Dermis microvascular lymphatic vessel endothelial cell (primary cell): ENCODE measurements at places on chromosomes 5 and 9.
A peak's percentile ranks its signal among the peaks of the same experiment; 100 is the strongest.

GRCh38 chr9:13787234-13787833, 507.8 kb upstream of the MPDZ start:
- DNase-seq: peak; percentile 72

DNA sequence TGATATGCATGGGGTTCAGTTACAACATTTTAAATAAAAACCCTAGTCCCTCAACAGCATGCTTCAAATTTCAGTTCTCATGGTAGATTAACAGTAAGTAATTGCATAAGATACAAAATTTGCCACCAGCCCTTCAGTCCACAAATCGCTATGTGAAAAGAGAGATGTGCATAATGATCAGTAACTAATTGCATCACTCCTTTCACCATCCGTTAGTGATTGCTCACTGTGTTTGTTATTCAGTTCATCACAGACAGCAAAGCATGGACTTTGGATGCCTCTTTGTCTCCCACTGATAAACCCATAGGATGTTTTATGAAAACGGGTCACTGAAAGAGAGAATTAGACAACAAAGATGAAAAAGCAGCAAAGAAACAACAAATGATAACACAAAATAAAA, 103.2 kb downstream of the MCTP1 start:
- no peak for DNase-seq

GRCh38 chr9:3856592-3856991, 330.8 kb upstream of the RFX3 start:
- no peak for DNase-seq

- DNase-seq: no peak
Measured at GRCh38 chr5:124956471-124957029, 210.1 kb upstream of the ZNF608 start.

DNA sequence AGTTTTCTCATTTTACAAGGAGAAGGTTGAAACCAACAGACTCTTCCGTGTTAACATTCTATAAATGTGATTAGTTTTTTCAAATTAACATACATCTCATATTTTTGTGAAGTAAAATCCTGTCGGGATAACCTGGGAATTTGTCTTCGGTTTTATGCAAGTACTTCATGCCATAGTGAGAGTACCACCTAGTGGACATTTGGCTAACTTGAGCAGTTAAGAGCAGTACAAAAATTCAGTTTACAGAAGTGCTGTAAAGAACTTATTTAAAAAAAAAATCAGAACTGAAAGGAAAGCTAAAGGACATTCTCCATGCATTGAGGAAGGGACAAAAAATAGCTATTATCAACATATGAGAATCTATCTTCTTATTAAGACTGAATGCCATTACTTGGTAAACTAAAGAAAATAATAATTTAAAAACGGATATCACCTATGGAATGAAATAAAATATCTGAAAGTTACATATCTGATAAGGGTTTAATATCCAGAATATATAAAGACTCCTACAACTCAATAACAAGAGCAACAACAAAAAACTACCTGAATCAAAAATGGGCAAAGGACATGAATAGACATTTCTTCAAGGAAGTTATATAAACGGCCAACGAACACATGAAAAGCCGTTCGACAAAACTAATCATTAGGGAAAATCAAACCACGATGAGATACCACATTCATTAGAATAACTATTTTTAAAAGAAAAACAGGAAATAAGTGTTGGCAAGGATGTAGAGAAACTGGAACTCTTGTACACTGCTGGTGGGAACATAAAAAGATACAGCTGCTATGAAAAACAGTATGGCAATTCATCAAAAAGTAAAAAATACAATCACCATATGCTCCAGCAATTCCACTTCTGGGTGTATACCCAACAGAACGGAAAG, 117.0 kb upstream of the GNA14 start:
- peak; percentile 75 for DNase-seq

- DNase-seq: peak; percentile 92
Measured at GRCh38 chr9:14433351-14434157, 119.6 kb upstream of the NFIB start.

DNA sequence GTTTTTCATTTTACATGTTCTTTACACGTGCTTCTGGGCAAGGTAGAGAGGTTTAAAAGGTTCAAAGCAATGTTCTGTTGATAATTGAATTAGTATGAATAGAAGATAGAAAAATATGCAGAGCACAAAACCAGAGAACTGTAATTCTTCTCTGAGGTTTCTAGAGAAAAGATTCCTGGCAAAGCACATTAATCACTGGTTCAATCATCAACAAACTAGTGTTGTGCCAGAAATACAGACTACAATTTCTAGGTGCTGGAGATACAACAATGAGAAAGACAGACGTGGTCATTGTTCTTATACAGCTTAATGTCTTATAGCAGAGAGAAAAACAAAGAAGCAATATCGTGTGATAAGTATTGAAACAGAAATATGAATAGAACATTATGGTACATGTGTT, 25.5 kb downstream of the MEGF9 start:
- DNase-seq: no peak

DNA sequence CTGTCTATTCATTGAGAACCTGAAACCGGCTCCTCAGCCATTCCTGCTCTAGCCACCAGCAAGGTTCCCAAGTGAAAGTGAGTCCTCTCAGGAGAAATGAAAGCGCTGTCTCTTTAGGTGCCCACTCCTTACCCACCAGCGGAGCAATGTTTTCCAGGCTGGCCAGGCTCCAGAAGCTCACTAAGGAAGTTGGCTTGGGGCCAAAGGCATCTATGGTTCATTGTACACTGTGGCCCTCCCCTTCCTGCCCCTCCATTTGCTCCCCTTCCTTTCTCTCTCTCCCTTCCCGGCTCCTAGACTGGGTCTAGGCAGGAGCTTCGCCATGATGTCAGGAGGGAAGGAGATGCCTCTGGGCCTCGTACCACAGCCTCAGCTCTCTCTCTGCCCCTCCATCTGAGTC, 1.1 kb upstream of the GABRP start:
- peak; percentile 44 for DNase-seq

- no peak for DNase-seq
Measured at GRCh38 chr9:92455217-92455616, 27.1 kb downstream of the ASPN start.

- peak; percentile 90 for DNase-seq
Measured at GRCh38 chr5:96714951-96715451, 52.8 kb downstream of the CAST start.

DNA sequence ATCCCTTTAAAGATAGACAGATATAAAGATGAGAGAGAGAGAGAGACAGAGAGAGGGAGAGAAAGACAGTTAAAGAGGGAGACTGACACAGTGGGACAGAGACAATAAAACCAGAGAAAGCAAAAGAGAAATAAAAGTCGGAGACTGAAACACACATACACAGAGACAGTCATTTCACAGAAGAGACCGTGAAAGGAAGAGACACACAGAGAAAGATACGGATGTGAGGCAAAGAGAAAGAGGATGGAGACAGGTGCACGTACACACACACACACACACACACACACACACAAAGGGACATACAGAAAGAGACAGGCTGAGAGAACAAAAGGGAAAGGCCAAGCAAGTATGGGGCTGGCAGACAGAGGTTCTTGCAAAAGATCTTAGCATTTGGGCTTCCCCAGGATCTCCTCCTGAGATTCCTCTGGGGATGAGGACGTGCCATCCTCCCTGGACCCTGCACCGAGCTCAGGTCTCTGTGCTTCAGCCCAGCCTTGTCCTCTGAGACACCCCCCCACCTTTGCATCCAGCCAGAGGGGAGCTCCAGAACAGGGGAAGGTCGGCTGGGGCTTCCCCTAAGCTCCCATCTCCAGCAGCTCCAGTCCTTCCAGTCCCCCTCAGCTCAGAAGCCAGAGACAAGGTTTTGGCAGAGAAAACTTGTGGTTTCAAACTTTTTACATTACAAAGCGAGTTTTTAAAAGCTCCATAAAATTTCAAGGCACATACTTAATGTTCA, 318.4 kb upstream of the PANK3 start:
- DNase-seq: no peak

GRCh38 chr9:97845130-97845529, 7.9 kb upstream of the FOXE1 start:
- DNase-seq: no peak

GRCh38 chr9:111118256-111118948, 80.1 kb upstream of the LPAR1 start:
- DNase-seq: no peak

DNA sequence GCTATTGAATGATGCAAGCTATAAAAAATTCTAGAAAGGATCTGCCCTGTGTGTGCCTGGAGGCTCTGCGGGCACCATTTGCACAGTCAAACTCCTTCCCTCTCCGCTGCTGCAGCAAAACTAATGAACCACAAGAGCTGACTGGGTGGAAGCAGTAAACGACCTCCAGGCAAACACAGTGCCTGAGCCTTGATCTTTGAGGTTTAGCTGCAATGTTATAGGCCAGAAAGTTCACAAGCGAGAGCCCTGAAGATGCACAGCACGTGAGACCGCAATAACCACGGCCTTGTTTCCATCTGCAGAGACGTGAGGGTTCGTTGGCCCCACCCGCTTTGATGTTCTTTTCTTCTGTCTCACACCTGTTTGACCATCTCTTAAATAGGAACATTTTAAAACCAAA, 69.2 kb upstream of the S1PR3 start:
- DNase-seq: no peak

DNA sequence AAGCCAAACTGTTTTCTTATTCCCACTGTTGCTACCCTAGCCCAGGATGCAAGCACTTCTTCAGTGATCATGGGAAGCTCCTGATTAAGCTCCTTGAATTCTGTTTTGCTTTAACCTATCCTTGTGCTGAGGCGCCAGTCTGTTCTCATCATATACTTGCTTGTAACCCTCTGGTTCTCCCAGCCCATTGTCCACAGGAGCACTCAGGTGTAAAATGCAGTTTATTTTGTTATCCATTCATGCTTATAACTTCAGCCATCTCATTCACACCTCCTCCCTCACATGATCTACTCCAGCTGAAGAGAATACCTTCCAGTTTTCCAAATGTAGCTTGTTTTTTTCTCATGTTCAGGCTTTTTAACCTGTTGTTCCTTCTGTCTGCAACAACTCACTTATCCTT, 402.1 kb upstream of the BRINP1 start:
- DNase-seq: no peak

- DNase-seq: no peak
Measured at GRCh38 chr5:54108136-54108535, 202.2 kb downstream of the ARL15 start.

GRCh38 chr5:132411304-132412013, 41.9 kb downstream of the SLC22A5 start:
- no peak for DNase-seq

DNA sequence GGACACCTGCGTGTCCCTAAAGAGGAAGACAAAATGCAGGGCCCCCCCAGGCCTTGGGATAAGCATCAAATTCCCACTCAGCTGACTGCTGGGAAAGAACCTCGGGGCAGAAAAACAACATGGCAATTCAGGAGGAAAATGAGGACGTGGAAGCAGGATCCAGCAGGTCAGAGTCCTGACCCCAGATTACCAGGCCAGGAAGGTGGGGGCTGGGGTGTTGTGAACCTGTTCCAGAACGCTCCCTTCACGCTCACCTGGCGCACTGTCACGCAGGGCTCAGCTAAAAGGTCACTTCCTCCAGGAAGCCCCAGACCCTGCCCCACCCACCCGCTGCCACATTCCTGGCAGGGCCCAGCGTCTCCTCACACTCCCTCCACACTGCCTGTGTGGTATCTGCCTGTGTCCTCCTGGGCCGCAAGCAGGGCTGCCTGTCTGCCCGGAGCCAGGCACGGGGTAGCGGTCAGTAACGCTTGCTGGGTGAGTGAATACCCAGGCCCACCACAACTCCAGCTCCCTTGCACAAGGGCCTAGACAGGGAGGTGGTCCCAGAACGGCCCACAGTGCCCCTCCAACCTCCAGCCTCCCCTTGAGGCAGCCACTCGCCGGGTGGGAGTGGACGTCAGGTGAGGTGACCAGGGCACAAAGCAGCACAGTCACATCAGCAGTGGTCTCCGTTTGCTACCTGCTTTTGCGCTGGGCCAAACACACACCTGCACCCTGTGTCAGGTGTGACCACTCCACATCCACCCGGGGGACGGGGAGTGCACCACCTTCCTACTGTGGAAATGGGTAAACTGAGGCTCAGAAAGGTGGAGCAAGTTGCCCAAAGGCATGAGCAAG, 18.1 kb downstream of the VAV2 start:
- peak; percentile 27 for DNase-seq

DNA sequence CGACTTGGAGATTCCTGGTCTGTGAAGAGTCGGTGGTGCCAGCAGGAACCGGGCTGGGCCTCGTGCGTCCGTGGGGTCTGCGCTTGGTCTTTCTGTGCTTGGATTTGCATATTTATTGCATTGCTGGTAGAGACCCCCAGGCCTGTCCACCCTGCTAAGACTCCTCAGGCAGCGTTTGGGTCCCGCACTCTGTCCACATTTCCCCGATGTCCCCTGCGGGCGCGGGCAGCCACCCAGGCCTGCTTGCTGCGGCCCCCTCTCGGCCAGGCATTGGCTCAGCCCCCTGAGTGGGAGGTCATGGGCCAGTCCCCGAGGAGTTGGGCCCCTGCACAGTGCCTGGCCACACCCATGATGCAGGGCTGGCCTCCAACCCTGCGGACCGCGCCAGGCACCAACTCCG, 27.4 kb upstream of the CTNND2 start:
- DNase-seq: no peak

DNA sequence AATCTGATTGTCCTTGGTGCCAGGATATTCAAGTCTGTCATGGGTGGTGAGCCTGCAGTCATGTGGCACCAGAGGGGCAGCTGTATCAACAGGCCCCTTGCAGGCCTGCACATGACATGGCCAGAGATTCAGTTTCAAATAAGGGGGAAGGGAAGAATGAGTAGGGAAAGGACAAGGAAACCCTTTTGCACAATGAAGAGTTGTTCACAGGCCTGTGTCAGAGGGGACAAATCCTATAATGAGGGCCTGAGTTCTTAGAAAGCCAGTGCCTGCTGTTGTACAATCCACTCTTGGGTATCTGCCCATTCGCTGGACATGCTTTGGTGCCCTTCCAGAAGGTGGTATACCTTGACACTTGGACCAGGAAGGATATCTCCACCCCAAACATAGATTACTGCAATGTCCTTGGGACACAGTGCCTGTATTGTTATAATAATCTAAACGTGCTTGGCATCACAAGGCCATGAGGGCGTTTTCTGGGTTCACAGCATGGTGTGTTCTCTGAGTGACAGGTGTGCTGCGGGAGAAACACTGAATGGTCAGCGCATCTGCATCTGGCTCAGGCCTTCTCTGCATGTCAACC, 1.9 kb upstream of the TMEM171 start:
- no peak for DNase-seq

DNA sequence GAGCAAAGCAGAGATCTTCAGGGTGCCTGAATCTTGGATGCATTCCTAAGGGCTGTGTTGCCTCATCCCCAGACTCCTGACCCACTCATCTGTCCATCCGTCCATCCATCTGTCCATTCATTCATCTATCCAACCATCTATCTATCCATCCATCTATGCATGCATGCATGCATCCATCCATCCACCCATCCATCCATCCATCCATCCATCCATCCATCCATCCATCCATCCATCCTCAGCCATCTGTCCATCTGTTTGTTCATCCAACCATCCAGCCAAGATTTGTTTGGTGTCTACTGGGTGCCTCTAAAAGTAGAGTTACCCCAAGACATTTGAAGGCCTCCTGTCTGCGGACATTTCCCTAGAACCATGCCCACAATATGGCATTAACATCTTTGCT, 27.7 kb upstream of the BARHL1 start:
- no peak for DNase-seq

DNA sequence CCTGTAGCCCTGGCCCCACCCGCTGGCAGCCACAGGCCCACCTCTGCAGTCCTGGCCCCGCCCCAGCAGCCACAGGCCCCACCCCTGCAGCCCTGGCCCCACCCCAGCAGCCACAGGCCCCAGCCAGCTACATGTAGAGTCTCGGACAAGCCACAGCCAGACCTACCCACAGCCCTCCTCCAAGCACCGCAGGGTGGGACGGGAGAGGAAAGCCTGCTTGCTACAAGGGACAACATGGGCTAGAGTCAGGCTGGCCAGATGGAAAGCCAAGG, 49.5 kb upstream of the SARDH start:
- DNase-seq: peak; percentile 40
